Suprapubic skin (tissue), 4 donors: ENCODE measurements at places on chromosomes 2 and 18. TPM values are rescaled to one million over a fixed set of nuclear protein-coding genes. Genes with fewer than 3 reads are reported as not detected.

DNA sequence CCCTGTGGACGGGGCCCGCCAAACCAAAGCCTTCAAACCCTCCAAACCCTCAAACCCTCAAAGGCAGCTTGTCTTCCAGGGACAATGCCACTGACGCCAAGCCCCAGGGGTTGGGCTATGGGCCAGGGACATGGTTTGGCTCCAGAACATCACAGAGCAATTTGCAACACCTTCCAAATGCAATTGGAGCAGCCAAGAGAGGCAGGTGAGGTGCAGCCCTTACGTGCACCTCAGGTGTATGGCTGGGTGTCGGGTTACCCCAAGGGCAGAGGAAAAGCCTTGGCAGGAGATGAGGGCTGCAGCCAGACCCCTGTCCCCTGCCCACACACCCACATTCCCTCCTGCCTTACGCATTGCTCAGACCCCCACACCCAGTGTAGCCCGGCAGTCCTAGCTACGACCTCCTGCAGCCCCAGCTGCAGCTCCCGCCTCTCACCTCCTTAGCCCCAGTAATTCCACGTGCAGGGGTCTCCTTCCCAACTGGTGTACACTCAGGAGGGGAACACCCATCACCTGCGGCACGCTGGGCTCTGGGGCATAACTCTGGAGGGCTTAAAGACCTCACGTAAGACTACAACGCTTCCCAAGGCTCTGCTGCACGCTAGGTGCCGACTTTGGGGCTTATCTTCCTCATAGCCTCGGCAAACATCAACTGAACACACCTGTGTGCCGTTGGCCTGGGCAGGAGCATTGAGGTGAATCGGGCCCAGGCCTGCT lies 88.7 kb downstream of the TFCP2L1 start:
- H3K27me3 ChIP-seq = no peaks in the 10 kb centered on the region
- H3K36me3 ChIP-seq = no peaks in the 10 kb centered on the region
- peak overlapping the region; percentile 96 for H3K27ac ChIP-seq
- no peak overlapping the region for H3K4me3 ChIP-seq

The EMX1 gene
- total RNA-seq = not detected

DNA sequence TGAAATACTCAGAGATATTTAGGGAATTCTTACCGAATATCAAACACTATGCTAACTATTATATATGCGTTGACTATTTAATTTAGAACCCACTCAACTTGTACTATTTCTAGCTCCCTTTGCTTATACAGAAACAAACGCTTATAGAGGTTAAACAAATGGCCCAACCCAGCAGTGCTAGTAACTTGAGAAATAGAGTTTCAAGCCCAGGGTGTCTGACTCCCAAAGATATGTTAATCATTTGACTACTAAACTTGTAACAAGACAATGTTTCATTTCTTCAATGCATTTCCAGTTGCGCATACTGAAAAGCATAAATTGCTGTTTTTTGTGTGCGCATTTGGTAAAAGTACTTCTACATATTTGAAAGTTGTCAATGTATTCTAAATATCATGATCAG lies 310.3 kb downstream of the GALNT13 start:
- no peak overlapping the region for H3K4me3 ChIP-seq
- H3K4me1 ChIP-seq = no peaks in the 10 kb centered on the region
- no peak overlapping the region for H3K27ac ChIP-seq
- DNase-seq = no peak
- no peaks in the 10 kb centered on the region for H3K36me3 ChIP-seq

The CNNM4 gene
- 16.6 TPM for total RNA-seq

DNA sequence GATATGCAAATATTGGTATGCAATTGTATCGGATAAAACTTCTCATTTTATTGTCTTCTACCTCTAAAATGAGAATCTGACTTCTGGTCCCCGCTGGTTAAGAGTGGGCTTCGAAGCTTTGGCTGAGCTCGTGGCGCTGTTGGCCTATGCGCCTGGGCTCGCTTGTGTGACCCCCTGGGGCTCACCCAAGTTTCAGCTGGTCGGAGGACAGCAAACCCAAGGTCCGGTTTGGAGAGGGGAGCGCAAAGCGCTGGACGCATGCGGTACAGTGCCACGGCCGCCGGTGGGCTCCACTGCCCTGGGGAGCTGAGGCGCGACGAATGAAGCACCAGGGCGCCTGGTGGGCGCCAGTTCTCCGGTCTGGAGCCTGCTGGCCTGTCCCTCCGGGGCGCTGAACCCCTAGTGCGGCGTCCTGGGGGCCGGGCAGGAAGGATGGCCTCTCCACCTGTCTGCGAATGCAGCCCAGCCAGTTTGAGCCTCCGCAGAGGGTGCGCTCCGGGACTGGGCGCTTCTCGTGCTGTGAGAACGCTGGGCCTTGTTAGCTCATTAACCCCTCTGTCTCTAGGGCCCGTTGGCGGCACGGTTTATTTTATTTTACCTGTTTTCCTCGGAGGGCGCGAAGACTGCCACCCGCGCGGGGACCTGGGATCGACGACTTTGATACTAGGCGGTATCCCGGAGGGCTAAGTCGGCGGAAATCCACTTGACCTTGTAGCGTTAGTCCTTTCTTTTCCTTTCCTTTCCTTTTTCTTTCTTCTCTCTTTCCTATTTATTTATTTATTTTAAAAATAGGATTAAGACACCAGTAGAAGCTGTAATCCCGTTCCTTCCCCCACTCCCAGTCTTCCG lies 10.4 kb downstream of the MEIS1 start:
- peak overlapping the region; percentile 42 for H3K4me3 ChIP-seq
- H3K36me3 ChIP-seq = peaks cover 15% of the 10 kb centered on the region
- peak overlapping the region; percentile 74 for H3K27ac ChIP-seq
- H3K4me1 ChIP-seq = peaks cover 11% of the 10 kb centered on the region
- DNase-seq = no peak

The RBFA gene
- total RNA-seq = 66.1 TPM

DNA sequence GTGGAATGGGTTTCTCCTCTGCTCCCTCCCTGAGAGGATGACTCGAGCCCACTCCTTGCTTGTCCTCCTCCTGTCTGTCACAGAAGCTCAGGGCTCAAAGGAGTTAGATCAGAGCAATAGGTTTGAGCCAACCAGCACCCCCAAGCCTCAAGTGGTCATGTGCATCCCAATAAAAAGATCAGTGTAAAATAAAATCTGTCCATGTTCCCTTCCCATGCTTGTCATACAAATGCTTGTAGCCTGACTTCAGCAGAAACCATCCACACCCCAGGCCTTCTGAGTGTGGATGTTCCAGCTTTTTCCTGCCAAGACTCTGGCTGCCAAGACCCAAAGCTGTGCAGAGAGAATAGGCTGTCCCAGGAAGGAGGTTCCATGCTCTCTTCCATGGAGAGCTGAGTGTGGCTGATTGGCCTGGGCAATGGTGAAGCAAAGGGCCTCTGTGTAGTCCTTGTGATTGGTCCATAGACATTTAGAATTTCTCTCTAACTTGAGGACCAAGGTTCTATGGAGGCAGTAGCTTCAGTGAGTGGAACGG lies 67.4 kb downstream of the GYPC start:
- no peaks in the 10 kb centered on the region for H3K36me3 ChIP-seq
- no peak overlapping the region for H3K4me3 ChIP-seq
- DNase-seq = no peak

DNA sequence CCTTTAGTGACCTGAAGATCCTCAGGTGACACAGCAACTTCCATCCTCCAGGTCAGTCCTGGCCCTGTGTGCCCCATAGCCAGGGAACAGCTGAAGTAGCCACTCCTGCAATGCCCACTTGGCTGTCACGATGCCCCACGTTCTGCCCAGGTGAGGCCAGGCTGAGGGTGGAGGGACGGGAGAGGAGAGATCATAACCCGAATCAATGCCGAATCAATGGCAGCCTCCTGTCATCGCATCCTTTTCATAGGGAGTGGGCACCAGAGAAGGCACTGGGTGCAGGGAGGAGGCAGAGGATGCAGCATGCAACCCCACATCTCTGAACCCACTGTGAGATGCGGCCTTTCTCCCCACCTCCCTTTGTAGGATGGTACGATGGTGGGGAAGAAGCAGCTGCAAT lies 75.3 kb upstream of the EPC2 start:
- H3K4me3 ChIP-seq = no peak overlapping the region
- no peak for DNase-seq
- H3K27me3 ChIP-seq = no peaks in the 10 kb centered on the region
- H3K36me3 ChIP-seq = no peaks in the 10 kb centered on the region
- H3K4me1 ChIP-seq = no peaks in the 10 kb centered on the region
- no peak overlapping the region for H3K27ac ChIP-seq

The PTH2R gene
- total RNA-seq = 0.56 TPM

- H3K4me3 ChIP-seq = no peak overlapping the region
- H3K27me3 ChIP-seq = no peaks in the 10 kb centered on the region
- peaks cover 9% of the 10 kb centered on the region for H3K4me1 ChIP-seq
These were observed 74.5 kb downstream of the ACTR3 start for GRCh38 chr2:113964436-113964835.
